Naive thymus-derived CD8-positive, alpha-beta T cell (primary cell): ENCODE measurements at places on chromosomes 5 and 9.

GRCh38 chr5:9339206-9339818 lies 206.6 kb downstream of the SEMA5A start:
- no peak for DNase-seq

GRCh38 chr5:102670224-102670836 lies 84.8 kb upstream of the PAM start:
- DNase-seq: no peak

DNA sequence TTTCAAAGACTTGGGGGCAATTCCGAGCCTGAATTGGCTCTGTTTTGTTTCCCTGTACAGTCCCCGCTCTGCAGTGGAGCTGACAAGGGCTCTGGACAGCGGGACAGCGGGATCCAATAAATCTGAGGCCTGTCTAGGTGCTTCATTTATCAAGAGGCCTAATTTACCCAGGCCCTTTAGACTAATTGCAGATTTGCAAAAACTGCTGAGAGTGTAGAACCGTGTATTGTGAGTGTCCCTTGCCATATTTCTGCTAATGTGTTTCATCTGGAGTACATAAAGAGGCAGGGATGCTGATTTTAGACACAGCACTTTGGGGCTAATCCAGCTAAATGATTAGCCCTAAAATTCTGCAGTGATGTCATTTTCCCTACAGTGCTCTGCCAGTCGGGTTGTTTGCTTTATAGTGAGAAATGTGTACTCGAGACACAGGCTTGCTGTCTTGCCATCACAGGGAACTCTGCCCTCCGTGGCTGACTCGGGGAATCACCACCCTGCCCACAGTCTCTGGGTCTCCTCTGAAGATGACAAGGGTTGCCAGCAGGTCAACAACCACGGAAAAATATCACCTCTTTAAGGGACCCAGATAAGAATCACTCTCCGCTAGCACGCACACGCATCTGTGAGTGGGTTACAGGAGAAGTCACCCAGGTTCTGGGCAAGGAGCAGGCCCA lies 592.0 kb downstream of the BNC2 start:
- DNase-seq: no peak

GRCh38 chr9:121312169-121312568 lies 44.2 kb downstream of the GSN start:
- no peak for DNase-seq

DNA sequence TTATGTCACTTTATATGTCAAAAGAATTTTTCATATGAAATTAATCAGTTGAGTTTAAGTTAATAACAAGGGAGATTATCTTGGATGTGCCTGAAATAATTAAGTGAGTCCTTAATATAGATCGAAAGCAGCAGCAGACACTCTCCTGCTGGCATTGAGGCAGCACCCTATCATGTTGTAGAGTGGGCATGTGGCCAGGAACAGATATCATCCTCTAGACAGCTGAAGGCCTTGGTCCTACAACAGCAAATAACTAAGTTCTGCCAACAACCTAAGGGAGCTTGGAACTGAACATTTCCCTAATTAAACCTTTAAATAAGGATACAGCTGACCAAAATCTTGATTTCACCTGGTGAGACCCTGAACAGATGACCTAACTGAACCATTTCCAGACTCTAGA lies 25.8 kb upstream of the UGT3A1 start:
- DNase-seq: no peak

- DNase-seq: no peak
These were observed 690.9 kb upstream of the CDH18 start for GRCh38 chr5:20678814-20679298.

DNA sequence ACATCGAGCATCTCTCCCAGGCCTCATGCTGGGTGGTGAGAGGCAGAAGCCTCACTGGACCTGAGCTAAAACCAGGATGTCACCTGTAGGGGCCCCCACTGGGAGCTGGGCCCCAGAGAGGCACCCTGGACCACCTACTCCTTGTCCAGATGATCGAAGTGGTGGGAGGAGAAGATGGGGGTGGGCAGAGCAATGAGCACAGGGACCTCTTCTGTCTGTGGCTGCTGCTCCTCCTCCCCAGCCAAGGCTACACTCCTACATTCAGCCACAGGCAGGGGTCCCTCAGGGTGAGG lies 227.5 kb downstream of the CACNA1B start:
- no peak for DNase-seq

GRCh38 chr9:70101265-70101664 lies 57.6 kb downstream of the MAMDC2 start:
- DNase-seq: no peak

DNA sequence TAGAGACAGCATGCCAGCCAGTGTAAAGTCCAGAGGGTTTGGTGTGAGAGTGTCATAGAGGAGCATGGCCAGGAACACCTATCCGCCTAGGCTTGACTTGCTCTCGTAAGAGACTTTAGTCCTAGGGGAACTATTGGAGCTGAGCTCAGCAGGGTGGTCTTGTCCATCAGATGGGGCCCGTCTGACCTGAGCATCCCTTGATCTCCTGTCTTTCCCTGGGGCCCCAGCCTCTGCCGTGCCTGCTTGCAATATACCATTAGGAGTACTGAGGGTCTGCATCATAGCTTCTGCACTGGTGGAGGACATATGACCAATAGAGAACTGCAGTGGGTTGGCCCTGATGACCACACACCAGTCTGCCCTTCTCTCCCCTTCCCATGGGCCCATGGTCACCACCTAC lies 251.0 kb downstream of the TUSC1 start:
- DNase-seq: no peak

DNA sequence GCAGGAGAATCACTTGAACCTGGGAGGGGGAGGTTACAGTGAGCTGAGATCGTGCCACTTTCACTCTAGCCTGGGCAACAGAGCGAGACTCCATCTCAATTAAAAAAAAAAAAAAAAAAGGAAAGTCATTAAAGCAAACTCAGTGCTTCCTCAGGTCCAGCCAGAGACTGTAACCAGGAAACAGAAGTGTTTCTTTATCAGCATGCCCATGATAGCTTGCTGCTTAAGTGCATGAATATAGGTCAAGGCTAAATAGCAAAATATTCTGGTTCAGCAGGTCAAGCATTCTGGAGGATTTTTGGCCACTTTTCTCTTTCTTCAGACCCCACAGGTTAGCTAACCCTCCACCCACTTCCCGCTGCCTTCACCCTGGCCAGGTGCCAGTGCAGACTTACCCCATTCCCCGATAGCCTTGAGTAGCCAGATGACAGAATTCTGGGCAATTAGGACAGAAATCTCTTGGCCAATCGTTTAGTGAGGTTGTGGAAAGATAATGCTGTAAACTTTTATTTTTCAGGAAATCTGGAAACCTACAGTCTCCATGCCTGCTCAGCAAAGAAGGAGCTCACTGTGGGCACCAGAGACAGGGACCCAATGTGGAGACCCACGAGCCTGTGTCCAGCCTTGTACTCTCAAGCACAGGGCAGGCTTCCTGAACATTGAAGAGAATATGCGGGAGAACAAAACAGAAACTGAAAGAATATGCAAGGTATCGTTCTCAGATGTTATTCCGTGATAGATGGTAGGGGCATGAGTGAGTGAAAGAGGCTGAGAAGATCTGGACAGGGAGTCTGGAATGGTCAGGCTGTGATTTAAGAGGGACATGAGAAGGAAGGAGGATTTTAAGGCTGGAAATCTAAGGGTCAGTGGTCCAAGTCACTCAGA lies 4.2 kb upstream of the UGT3A2 start:
- no peak for DNase-seq

GRCh38 chr9:96493757-96494156 lies 43.8 kb downstream of the HABP4 start:
- no peak for DNase-seq

DNA sequence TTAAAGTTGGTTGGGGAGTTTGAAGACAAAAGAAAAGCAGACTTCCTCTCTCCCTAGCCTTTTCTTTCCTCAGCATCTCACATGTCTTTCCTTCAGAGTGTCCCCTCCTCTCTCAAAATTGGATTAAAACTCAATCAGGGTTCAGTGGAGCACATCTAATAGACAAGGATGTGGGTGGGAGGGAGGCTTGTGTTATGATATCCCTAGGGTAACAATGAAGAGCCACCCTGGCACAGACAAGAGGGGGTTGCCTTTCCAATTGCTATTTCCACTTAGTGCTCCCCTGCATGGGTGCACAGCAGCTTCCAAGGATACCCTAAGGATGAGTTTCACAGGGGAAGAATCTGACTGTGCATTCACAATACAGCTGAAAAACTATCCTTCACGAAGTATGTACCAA lies 585.2 kb upstream of the C9orf72 start:
- no peak for DNase-seq

DNA sequence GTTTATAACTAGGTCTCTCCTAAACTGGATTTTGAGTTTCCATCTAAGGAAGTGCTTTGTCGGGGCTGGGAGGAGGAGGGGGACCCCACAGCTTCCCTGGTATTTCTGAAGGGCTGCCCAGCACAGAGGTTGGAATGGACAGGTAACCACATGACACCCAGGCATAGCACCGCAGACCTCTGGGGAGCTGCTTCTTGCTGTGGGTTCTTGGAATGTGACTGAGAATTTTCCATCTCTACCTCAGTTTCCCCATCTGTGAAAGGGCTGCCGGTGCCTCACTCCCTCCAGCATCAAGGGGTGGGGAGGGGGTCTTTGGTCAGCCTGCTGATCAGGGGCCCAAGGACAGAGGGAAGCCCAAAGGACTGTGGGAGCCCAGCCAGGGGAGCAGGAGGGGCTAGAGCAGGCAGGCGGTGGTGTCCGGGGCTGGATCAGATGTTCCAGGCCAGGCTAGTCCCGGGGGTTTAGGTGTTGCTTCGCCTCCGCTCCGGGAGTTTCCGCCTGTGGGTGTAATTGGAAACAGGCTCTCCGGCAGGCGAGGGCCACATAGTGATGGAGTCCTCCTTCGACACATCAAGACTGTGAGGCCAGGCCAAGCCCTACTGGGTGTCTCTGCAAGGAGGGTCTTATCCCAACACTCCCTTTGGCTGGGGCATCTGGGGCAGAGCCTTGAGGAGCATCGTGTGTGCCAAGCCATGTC lies 3.3 kb downstream of the OLFML2A start:
- no peak for DNase-seq

DNA sequence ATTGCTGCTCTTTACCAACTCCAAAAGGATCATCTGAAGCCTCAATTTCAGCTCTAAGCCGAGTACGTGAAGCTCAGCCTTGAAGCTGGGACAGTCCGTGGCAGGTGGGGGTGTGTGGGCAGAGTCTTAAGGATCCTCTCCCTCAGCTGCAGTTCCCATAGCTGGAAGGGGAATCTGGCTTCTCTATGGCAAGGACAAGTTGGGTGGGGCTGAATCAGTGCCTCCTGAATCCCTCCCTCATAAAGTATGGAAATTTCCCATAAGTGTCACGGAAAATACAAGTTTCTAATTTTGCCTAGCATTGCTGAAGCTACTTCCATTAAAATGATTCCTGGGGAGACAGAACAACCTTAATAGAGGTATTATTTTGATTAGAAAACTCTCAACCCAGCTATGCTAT lies 47.9 kb upstream of the SMIM32 start:
- no peak for DNase-seq

- no peak for DNase-seq
These were observed 107.5 kb downstream of the CDH18 start for GRCh38 chr5:19880458-19880857.

GRCh38 chr5:78213799-78214198 lies 80.7 kb downstream of the AP3B1 start:
- no peak for DNase-seq

GRCh38 chr9:127411122-127411521 lies 13.1 kb upstream of the ZNF79 start:
- no peak for DNase-seq

GRCh38 chr5:122415030-122415800 lies 103.2 kb downstream of the SNCAIP start:
- DNase-seq: no peak

GRCh38 chr9:18194316-18194715 lies 279.6 kb upstream of the ADAMTSL1 start:
- no peak for DNase-seq

DNA sequence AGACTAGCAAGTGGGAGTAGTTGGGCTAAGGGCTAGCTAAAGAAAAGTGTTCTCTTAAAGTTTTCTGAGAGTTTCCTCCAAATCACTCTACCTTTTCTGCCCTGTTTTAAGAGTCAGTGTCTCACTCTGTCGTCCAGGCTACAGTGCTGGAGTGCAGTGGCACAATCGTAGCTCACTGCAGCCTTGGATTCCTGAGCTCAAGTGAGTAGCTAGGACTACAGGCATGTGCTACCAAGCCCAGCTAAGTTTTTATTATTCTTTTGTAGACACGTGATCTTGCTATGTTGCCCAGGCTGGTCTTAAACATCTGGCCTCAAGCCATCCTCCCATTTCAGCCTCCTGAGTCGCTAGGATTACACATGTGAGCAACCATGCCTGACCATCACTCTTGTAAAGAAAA lies 378.9 kb downstream of the CAAP1 start:
- no peak for DNase-seq

DNA sequence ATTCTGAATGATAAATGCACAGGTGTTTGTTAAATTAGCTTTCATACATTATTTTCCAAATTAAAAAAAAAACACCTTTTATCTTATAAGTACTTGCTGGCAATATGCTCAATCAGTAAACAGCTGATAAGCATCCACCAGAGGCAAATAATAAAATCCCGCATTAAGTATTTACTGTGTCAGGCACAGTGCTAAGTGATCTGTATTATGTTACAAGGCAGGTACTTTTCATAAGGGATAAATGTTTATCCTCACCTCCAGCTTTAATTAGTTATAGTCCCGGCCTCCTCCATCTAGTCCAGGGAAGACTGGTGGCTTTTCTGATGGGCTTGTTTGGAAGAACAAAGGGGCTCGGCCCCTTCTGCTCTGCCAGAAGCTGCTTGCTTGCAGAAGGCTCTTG lies 40.1 kb downstream of the PFDN1 start:
- DNase-seq: no peak

DNA sequence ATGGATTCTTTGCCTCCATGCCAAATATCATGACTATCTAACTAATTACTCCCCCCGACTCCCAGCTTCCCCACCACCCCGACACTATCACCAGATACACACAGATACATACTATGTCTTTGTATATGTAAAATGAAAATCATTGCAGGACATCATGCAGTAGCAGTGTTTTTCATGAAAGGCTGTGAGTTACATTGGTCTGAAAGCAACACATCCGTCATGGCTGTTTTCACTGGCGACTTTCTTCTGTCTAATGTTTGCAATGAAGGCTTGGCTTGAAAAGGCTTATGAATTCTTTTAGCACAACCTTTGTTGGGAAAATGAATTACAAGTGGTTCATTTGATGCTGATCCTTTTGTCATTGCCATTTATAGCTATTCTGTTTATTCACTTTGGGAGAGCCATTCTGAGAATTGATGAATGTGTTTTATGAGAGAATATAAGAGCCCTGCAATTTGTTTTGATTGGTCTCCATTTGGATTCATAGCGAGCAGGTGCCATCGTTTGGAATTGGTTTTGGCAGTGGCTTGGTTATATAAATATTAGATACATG lies 103.4 kb downstream of the PIP5K1B start:
- no peak for DNase-seq

- DNase-seq: no peak
These were observed 26.7 kb upstream of the LPCAT1 start for GRCh38 chr5:1550287-1551076.

GRCh38 chr5:147169901-147170300 lies 64.9 kb upstream of the STK32A start:
- DNase-seq: no peak

GRCh38 chr5:181099602-181100086 lies 31.3 kb downstream of the OR2V1 start:
- no peak for DNase-seq

- no peak for DNase-seq
These were observed 244.8 kb downstream of the PBX3 start for GRCh38 chr9:125991886-125992529.
